ENCODE measurements at places on chromosomes 3 and 15.

DNA sequence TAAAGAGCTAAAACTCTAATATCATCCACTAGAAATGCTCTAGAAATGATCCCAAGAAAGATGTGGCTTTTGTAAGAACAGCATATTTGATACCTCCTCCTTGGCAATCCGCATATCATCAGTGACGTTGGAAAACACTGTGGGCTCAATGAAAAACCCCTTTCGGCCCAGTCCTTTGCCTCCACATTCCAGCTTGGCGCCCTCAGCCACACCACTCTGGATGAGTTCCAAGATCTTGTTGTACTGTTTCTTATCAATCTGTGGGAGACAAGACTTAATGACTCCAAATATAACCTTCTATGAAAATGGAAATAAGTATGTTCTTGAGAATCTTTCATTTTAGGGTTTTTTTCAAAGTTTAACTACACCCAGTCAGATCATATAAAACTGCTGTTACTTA is 103.6 kb downstream of the ALDH1A2 start:
- DNase-seq, result no peak

DNA sequence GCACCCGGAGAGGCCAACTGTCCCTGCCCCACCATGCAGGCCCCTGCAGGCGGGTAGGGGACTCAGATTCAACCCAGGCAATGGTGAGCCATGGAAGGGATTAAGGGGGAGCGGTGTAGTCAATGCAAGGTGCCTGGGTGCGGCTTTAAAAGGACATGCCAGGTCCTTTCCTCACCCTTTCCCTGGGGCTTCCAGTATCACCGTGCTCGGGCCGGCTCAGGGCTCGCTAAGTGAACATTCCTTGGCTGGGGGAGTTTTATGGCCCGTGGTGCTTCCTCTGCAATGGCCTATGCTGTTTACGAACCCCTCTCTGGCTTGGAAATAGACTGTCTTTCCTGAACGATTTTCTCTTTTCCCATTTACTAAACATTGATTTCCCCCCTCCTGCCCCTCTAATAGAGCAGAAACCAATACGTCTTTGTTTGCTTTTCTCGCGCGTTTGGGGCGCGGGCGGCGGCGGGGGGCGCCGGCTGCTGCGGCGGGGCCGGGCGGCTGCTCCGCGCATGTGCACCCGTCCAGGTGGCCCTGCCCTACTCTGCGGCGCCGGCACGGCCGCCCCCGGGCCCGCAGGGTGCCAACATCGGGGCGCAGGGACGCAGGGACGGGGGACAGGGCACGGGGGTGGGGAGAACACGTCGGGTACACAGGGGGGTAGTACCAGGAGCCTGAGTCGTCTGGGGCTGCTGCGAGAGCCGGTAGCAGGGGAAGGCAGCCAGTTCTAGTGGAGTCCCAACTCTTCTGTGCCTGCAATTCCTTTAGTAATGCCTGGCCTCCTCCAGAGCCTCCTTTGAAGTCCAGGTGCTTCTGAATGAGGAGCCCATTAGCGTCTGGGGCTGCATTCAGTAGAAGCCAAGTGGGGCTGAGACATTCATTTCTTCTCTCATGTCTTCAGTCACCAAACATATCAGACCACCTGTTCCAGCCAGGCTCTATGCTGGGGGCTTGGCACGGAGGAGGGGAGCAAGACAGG is 26.9 kb upstream of the CACNA2D2 start:
- DNase-seq, result no peak

GRCh38 chr3:111861391-111861790 is 2.3 kb downstream of the PHLDB2 start:
- no peak for DNase-seq

GRCh38 chr15:100627789-100628395 is 25.5 kb downstream of the ASB7 start:
- peak; percentile 46 for DNase-seq

DNA sequence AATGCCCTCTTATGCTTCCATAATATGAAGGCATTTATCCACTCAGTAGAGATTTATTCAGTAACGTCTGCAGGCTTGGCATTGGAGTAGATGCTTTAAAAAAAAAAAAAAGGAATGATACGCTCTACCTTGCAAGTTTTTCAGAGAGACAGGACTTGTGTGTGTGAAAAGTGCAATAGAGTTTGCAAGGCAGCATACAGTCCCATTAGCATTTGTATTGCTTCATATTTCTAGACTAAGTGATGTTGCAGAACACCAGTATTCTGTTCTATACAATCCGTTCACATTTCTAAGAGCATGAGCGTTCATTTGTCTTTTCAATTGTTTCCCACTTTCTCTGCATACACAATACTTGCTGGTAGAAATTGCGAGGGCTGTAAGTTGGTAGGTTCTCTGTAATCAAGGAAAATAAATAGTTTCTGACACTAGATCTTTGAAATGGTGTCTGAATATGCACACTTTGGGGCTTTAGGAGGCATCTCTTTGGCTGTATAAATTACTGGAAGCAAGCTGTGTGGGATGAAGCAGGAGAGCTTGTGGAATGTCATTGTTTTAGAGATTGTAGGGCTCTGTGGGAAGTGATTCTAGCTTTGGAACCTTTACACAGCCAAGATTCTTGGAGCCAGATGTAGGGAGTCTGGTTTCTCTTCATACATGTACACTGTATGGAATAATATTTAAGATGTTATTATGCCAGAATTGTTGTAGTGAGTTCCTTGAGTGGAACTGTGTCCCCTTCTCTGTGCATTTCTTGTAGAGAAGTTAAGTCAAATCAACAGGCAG is 262.7 kb downstream of the FEZF2 start:
- no peak for DNase-seq

- no peak for DNase-seq
These were observed 53.1 kb upstream of the ULK4 start for GRCh38 chr3:42014921-42015533.

DNA sequence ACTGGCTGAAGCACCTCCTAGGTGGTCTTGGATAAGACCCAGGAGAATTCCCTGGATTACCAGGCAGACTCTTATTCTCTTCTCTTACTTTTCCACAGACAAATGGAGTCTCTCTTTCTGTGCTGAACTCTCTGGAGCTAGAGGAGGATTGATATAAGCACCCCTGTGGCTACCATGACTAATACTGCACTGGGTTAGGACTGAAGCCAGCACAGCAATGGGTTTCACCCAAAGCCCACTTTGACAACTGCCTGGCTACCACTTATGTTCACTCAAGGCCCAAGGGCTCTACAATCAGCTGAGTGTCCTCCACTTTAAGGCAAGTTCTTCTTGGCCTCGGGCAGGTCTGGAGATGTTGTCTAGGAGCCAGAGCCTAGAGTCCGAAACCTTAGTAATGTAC is 225.5 kb downstream of the DIPK2A start:
- DNase-seq, result no peak

GRCh38 chr15:58981808-58982475 is 5.5 kb upstream of the RNF111 start:
- no peak for DNase-seq

DNA sequence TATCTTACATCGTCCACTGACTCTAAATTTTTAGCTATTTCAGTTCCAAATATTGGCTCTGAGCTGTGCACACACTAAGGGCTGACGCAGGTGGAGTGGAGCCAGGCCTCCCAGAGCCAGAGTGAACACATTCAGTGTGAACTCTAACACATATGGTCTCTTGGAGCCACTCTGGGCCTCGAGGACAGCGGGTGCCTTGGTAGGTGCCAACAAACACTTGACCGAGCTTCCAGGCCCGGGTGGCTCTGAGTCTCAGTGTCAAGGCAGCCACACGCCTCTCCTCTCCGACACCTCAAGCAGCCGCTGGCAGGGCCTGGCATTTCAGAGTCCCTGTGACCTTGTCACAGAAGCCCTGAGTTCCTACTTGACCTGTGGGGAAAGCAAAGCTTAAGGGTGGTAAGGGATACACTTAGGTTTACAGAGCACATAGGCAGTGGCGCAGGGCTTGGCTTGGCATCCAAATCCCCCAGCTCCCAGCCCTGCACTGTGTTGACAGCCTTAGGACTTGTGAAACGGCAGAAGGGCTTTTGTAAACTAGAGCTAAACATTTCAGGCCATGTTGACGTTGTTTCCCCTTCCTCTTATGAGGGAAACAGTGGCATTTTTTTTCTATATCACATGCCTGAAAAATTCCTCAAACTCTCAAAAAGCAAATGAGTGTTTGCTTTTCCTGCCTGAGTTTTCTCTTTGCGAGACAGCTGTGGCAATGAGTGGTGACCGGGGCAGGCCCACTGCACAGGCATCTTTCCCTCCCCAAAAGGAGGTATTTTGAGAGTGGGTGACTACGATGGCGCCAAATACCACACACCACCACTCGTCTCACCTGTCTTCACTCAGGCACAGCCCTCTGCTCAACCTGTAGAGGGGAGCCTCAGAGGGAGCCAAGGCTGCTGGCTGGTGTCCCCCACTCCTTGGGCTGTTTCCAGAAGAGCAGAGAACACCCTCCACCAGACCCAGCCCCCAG is 60.8 kb downstream of the DAPK2 start:
- DNase-seq, result no peak

DNA sequence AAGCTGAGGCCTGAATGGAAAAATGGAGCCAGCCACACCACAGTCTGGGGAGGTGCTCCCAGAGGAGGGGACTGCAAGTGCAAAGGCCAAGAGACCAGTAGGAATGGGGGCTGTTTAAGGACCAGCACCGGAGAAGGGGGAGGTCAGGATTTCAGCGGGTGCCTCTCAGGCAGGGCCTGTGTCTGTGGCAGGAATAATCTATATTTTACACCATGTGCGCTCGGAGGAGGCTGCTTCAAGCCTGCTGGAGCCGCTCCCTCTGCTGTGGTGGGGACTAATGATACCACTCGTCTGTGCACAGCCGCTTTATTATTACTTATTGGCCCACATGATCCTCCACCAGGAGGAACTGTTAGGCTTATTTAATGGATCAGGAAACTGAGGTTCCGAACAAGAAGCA is 45.3 kb downstream of the TPRA1 start:
- no peak for DNase-seq

GRCh38 chr3:171996178-171996817 is 43.1 kb upstream of the FNDC3B start:
- DNase-seq, result no peak

GRCh38 chr3:197546307-197547085 is 9.3 kb downstream of the BDH1 start:
- no peak for DNase-seq

- no peak for DNase-seq
These were observed 82.6 kb upstream of the POU1F1 start for GRCh38 chr3:87359025-87359424.

DNA sequence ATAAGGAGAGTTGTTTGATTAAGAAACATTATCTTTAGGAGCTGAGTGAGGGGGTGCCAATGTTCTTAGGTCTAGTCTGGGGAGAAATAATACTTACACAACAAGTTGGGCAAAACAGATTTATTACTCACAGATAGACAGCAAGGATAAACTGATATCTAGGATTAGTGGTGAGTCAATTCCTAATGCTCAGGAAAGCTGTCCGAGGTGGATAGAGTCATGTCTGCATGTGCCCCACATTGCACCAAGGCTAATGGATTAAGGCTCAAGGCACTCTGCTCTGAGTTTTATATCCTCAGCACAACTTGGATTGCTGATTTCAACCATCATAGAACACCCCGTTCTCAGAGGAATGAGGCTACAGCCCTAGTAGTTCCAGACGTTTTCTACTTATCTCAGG is 1042.3 kb downstream of the OTOL1 start:
- no peak for DNase-seq

GRCh38 chr3:124800511-124801258 is 70.4 kb downstream of the UMPS start:
- DNase-seq, result no peak

DNA sequence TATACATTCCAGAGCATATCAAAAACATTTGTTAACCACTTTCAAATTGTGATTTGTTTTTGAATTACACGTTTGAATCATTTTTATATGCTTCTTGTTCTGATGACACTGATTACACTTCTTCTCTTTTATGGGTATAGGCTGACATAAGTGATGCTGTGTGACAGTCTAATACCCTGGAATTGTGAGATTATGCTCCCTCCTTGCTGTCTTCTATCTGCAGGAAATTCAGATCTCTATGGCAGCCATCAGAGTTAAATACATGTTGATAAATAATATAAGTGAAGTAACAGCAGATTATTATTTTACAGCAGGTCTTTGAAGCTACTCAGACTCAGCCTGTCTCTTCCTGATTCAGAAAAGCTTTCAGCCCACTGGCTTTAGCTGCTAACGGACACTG is 248.9 kb downstream of the ZMAT3 start:
- no peak for DNase-seq

GRCh38 chr3:185929192-185930151 is 8.3 kb downstream of the TRA2B start:
- no peak for DNase-seq

DNA sequence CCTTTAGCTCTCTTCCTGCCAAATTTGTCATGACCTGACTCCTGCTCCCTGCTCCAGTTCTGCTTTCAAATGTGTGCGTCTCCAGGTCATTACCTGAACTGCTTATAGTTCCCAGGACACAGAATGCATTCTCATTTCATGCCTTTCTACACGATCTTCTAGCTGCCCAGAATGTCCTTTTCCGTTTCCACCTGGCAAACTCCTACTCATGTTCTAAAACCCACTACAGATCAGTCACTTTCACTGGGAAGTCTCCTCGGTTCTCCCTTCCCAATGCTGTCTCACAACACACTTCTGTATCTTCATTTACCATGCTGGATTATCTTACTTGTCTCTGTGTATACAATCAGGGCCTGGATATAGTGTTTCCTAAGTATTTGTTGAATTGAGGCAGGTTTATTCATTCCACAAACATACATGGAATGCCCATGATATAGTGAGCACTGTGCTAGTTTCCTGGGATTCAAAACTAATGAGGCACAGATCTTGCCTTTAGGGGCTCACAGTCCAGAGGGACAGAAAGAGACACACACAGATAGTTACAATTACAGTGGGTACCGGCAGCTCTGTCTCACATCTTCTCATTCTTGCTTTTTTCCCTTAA is 1.6 kb upstream of the NOX5 start:
- DNase-seq, result no peak

- no peak for DNase-seq
These were observed 161.5 kb downstream of the FOXP1 start for GRCh38 chr3:71421820-71422566.

- DNase-seq, result no peak
These were observed 154.3 kb upstream of the ARPP21 start for GRCh38 chr3:35484929-35485530.

DNA sequence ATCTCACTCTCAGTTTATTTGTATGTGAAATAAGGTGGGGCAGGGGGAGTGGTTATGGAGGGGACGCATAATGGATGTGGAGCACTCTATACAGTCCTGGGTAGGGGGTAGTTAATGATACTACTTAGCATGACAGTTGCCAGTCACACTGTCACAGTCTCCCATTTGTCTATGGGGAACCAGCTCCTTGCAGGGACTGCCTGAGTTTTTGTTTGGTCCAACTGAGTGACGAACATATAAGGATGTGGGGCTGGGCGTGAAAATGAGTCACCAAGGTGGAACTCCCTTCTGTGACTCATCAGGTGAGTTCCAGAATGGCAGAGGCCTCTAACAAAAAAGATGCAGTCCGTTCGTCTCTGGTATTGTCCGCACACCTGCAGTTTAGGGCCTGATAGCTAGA is 235.3 kb upstream of the ST8SIA2 start:
- DNase-seq, result peak; percentile 19

- DNase-seq, result no peak
These were observed 34.9 kb downstream of the PIK3R4 start for GRCh38 chr3:130711565-130712324.

GRCh38 chr15:34437687-34438086 is at the start of gene GOLGA8A:
Gene GOLGA8A (minus strand): TSS chr15:34437808. CDS start chr15:34389691, 48,117 bp downstream.
- peak; percentile 80 for DNase-seq

All from stimulated activated CD8-positive, alpha-beta memory T cell treated with anti-CD3 and anti-CD28 coated beads, Interleukin-15, amount 100 ng/mL, for 4 hours (primary cell).